HTR-8/SVneo (cell line): ENCODE measurements at places on chromosomes 11 and 22.

GRCh38 chr11:65945430-65945911 is at the start of gene TSGA10IP:
TSGA10IP (plus strand) TSS chr11:65945480; CDS start chr11:65945676, 196 bp downstream.
- no peak for DNase-seq

DNA sequence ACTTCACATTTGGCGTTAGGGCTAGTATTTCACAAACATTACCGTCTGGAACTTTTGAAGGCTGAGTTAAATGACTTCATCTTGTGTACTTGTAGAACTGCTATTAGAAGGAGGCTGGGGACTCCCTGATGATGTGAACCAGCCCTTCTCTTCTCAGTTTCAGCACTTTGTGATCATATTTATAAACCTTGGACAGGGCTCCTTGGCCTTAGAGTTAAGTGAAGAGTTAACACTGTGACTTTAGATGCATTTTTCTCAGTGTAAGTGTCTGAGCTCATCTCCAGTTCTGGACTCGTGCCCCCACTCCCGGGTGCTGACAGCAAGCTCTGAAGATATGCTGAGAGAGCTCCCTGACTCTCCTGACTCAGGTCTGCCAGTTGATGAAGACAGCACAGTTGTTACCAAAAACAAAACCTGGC is 8.4 kb downstream of the MIAT start:
- no peak for DNase-seq

GRCh38 chr22:37619991-37620390 is 11.4 kb downstream of the GGA1 start:
- no peak for DNase-seq

- no peak for DNase-seq
Measured at GRCh38 chr22:40434106-40434505, 63.7 kb downstream of the SGSM3 start.

DNA sequence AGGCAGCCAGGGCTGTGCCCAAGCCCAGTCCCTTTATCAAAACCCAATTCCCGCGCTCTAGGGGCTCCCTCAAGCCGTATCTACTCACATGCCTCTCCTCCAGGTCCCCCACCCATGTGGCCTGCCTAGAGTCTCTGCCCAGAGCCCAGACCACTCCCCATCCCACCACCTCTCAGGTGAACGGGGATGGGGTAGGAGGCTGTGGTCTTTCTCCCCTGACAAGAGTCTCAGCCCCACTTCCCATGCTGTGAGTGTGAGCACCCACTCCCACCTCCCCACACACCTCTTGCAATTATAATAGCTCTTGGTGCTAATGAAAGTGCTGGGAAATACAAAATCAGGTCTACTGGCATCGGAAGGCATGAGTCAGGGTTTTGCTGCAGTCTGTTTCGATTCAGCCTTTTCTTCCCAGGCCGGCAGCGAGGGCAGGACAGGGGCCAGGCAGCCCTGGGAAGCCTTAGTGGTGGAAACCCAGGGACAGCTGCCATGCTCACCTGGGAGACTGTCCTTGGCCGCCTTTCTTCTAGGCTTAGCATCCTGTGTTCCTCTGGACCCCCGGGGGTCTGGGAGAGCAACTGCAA is 16.7 kb upstream of the TMPRSS4 start:
- no peak for DNase-seq

DNA sequence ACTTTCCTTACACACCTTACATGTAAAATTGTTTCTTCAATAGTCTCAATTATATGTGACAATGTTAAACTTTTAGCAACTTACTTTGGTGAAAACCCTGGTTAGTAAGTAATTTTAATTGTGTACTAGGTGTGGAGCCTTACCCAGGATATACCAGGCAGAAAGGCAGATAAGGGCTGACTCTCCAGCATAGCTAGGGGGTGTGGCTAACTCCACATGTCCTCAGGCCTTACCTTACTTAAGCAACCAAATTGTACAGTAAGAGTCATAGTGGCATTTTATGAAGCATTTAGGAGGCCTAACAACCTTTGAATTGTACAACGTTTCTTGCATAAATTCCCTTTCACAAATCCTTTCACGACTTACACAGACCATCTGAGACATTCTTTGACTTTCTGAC is 118.2 kb upstream of the OR9Q1 start:
- no peak for DNase-seq

DNA sequence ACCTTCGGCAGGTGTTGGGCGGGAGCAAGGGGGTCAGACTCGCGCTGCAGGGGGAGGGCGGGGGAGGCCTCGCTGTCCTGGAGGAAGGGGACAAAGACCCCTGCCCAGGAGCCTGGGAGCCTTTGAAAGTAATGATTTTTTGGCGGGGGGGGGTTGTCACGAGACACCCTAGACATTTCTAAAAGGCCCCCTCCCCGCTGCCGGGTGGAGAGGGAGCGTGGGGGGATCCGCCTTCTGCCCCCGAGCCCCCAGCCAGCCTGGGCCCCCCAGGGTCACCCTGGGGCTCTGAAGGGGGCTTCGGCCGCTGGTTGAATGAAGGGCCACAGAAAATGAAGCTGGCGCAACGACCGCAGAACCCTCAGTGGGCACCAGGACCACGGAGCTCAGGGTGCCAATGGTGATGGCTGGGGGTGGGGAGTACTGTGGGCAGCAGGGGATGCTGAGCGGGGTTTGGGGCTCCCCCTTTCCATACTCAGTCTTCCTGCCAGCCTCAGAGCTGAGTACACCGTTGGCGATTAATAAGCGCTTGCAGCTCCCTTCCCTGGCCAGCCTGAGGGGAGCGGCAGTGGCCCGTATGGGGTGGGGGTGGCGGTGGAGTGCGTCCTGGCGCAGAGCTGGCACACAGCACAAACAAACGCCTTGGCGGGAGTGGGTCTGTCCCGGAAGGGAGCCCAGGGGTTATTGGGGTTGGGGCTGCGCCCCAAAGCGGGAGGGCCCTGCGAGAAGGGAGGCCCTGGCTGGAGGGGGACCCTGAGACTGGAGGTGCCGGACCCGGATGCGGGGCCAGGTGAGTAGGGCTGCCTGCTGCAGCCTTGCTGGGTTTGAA is 1.2 kb upstream of the DUSP8 start:
- DNase-seq = no peak

- DNase-seq = no peak
Measured at GRCh38 chr11:115709297-115709696, 205.1 kb upstream of the CADM1 start.

DNA sequence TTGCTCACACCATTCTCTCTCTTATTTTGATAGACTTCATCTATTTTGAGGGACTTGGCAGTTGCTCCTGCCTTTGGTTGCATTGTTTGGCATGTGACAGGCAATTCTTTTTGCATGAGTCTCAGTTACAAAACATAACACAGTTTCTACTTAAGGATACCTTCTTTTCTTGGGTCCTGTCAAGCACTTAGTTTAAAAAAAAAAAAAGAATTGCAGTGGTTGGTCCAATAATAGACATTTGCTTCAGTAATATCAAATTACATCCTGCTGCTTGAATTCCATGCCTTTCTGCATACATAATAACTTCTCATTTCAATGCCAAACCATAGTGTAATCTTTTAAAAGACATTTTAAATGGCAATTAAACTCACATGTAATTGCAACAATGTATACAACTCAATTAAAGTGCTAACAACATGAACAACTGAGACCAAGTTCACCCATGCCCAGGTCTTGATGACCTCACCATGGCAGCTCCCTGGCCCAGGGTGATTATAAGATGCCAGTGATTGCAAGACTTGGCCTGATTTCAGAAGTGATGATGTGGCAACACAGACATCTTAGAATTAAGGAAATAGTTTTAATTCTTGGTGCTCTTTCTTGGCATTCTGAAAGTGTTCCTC is 32.2 kb upstream of the PLET1 start:
- peak; percentile 85 for DNase-seq

GRCh38 chr11:31847761-31848160 is 36.6 kb upstream of the PAX6 start:
- no peak for DNase-seq
